ENCODE measurements at places on chromosomes 13 and 19.

GRCh38 chr13:76878043-76878442 is 8.2 kb downstream of the KCTD12 start:
- DNase-seq = no peak

GRCh38 chr19:5246554-5247155 is 94.0 kb downstream of the PTPRS start:
- DNase-seq = no peak

GRCh38 chr19:18307271-18307681 is 15.6 kb downstream of the LSM4 start:
- DNase-seq = peak; percentile 30

- no peak for DNase-seq
Observed at GRCh38 chr13:48682436-48682835, 28.7 kb downstream of the CYSLTR2 start.

- no peak for DNase-seq
Observed at GRCh38 chr19:3981373-3981735, 3.9 kb downstream of the EEF2 start.

GRCh38 chr19:6678690-6679109 is 8.7 kb upstream of the TNFSF14 start:
- no peak for DNase-seq

DNA sequence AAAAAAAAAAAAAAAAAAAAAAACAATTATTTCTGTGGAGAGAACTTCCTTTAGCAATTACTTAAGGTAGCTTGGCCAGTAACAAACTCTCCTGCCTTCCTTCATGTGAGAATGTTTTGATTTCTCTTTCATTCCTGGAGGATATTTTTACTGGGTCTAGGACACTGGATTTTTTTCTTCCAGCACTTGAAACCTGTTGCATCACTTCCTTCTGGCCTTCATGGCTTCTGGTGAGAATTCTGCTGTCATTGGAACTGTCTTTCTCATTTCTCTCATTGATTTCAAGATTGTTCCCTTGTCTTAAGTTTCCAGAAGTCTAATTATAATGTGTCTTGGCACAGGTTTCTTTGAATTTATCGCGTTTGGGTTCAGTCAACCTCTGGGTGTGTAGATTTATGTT is 19.3 kb upstream of the RAB20 start:
- DNase-seq = no peak

- DNase-seq = no peak
Observed at GRCh38 chr13:33261387-33262061, 24.0 kb downstream of the STARD13 start.

- no peak for DNase-seq
Observed at GRCh38 chr13:111460548-111461444, 140.4 kb downstream of the TEX29 start.

DNA sequence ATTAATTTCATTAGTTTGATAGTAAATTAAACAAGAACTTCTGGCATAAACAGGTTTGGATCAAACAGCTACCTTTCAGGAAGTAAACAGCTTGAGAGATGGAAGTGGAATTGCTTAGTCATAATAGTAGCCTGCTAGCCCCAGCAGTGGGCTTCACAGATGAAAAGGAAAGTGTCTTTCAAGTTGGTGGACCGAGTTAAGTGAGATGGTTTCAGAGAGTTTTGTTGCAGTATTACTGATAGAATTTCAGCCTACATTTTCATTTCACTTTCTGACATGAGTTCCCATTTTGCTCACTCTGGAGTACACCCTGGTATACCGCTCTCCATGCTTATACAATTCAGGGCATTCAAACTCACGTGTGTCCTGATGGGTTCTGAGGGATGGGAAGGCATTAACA is 2.0 kb upstream of the PTOV1 start:
- DNase-seq = no peak

- DNase-seq = no peak
Observed at GRCh38 chr13:73325723-73326558, 267.1 kb downstream of the KLF5 start.

- DNase-seq = no peak
Observed at GRCh38 chr13:112102243-112102642, 35.3 kb downstream of the SOX1 start.

DNA sequence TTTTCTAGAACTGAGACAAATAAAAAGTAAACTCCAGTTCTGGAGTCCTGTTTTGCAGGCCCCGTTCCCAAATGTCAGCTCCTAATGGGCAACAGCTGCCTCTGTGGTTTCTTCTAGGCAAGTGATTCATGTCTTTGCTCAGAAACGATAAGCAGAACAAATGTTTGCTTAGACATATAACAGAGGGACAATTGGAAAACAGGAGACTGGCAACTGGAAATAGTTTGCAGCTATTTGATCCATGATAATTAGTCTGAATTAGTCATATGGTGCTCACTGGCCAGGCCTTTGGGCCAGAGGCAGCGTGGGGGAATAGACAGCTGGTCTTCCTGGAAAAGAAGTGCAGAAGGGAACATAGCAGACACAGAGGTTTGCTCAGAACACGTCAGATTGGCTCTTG is 29.2 kb upstream of the TSHZ3 start:
- DNase-seq = no peak

DNA sequence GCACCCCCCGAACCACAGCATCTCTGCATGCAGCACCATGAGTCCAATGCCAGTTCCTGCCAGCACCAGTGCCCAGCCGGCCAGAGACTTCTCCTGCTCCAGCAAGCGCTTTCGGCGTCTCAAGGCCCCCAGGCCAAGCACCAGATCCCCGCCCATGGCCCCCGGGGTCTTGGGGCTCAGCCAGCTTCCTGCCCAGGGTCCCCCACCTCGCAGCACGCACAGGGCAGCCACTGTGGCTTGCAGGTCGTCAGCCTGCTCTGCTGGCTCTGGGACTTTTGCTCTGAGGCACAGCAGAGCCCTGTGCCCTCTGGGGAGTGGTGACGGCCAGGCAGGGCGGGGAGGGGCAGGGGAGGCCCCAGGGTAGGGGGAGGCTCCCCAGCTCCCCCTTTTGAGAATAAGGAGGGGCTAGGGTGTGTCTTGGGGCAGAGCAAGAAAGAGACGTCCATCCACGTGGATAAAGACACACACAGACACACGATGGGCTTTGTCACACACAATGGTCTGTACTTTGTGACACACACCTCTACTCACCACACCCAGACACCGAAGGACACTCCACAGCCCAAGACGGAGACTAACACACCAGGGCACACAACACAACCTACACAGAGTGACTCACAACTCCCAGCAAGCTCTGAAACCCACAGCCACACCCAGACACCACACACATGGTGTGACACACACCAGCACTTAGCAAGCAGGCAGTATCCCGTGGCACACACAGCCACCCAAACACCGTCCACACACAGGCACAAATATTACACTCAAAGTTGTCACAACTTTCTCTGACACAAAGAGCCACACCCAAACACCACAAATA is at the start of gene KCNN4:
KCNN4 (minus strand) TSS at position 268 of the 820 bp plus-strand sequence; CDS start at position 156, 112 bp downstream.
- peak; percentile 34 for DNase-seq

DNA sequence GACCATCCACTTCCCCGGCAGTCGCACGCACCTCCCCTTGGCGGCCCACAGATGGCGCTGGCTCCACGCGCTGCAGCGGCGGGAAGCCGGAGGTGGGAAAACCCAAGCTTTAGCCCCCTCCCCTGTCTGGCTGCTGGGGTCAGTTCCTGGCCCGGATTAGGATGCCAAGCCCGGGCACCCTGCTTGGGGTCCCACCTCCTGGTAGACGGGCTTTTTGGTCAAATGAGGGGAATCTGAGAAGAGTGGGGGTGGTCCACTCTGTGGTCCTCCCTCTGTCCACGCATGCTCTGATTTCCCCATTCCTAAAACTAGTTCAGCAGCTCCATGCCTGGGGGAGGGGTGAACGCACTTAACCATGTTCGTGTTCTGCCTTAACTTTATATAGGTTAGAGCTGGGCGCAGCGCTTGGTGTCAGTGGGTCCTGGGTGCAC is 8.1 kb upstream of the ADGRE2 start:
- no peak for DNase-seq

- DNase-seq = no peak
Observed at GRCh38 chr13:105159841-105160240, 1375.6 kb downstream of the EFNB2 start.

- peak; percentile 62 for DNase-seq
Observed at GRCh38 chr19:35153701-35154524, 622 bp upstream of the FXYD5 start.

DNA sequence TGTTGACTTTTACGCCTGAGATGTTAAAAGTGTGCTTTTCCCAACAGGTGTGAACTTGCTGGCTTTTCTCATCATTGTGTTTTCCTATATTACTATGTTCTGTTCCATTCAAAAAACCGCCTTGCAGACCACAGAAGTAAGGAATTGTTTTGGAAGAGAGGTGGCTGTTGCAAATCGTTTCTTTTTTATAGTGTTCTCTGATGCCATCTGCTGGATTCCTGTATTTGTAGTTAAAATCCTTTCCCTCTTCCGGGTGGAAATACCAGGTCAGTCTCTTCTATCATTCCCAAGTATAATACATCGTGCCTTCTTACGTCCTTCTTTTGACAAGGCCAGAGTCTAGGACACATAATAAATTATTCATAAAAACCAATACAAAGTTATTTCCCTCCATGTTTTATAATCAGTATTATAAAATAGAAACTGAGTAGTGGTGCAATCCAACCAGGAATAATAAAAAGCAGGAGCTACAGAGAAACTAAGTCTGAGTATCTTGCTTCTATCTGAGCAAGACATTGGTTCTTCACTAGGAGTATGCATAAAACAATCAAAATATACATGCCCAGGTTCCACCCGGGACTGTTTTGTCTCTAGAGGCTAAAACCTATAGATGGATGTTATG is 57.9 kb downstream of the RXFP2 start:
- DNase-seq = no peak

DNA sequence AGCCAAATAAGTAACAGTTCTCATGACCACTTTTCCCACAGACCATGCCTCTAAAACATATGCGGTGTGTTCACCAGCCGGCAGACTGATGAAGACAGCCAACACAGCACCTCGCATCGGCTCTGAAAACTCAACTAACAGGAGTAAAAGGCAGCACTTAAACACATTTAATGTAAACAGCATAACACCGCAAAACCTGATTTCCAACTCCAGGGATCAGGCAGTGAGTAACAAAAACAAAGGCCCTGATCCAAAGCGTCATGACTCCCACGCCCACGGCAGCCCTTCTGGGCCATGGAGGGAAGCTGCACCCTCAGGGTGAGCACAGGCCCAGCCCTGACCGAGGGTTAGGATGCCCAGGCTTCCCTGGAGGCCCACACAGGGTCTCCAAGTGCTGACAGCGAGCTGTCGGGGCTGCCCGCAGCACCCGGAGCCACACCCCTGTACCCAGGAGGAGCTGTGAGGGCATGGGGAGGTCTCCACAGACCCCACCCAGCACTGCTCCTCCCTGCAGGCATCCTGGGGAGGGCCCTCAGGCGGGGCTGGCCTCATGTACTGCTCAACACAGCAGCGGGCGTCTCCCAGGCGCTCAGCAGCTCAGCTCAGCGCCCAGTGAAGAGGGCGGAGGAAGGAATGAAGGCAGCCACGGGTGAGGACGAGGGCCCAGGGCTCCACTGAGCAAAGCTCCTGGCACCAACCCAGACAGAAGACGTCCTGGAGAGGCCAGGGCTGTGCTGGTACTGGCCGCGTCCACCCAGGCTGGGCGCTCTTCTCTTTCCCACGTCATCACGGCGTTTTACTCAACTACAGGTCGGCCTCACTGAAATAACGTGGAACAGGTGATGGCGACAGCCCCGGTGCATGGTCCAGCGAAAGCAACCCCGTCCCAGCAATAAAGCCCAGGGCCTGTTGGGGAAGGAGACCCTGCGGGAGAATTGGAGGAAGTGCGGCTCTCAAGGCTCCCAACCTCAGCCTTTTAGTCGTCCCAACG is 53.7 kb downstream of the RASA3 start:
- no peak for DNase-seq

- no peak for DNase-seq
Observed at GRCh38 chr13:41610404-41610803, 153.1 kb downstream of the RGCC start.

- no peak for DNase-seq
Observed at GRCh38 chr13:95703576-95703975, 26.6 kb downstream of the DNAJC3 start.

GRCh38 chr13:33362986-33363727 is 77.6 kb upstream of the STARD13 start:
- no peak for DNase-seq

- DNase-seq = no peak
Observed at GRCh38 chr13:30175166-30175565, 132.2 kb downstream of the KATNAL1 start.

GRCh38 chr19:41958367-41959055 is 610 bp downstream of the RABAC1 start:
- DNase-seq = peak; percentile 81

GRCh38 chr19:46069806-46070341 is 29.1 kb upstream of the IGFL4 start:
- no peak for DNase-seq

DNA sequence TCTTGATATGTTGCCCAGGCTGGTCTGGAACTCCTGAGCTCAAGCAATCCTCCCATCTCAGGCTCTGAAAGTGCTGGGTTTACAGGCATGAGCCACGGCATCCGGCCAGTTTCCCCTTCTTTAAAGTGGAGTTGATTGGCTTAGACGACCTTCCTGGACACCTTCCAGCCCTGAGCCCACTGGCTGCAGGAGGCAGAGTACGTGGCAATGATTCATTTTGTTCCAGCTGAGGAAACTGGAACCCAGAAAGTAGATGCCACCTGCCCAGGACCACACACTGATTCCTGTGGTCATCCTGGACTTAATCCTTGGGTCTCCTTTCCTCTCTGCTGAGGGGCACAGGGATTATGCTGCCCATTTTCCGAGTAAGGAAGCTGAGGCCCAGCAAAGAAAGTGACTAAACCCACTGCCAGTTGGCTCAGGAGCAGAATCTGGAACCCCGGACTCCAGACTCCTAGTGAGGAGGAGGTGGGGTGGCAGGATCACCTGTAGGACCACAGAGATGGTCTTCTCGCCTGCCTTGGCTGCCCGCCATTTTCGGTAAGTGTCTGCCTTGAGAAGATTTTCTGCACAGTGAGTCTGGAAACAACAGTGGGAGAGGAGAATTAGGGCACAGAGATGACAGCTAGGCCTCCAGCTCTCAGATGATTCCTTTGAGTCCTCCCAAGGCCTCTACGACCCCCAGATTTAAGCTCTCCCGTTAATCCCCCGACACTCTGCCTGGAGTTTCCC is 737 bp downstream of the XRCC1 start:
- no peak for DNase-seq

GRCh38 chr19:19203012-19203856 is at the start of gene NR2C2AP:
TSS of gene NR2C2AP (minus strand) at chr19:19203414. CDS start at chr19:19203060, 354 bp downstream.
- DNase-seq = peak; percentile 88

GRCh38 chr19:8595651-8596050 is 14.9 kb downstream of the ADAMTS10 start:
- no peak for DNase-seq

DNA sequence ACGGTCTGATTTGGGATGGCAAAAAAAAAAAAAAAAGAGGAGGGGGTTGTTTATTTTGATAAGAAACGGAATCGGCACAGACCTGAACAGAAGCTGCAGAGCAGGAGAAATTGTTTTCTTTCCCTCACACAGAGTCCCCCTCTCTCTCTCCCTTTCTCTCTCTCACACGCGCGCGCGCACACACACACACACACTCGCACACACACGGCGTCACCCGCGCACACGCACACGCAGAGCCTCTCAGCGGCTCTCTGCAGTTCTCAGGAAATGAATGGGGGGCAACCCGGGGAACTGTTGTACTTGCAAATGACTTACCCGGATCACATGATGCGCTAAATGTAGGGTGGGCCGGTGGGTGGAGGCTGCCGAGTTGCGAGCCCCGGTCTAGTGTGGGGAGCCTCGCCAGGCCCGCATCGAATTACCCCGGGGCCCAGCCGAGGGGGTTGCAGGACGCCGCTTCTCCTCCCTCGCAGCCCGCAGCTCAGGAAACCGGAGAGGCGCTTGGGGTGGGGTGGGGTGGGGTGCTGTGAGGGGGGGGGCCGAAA is 475 bp downstream of the KLF12 start:
- DNase-seq = peak; percentile 80

Measured in T-helper 9 cell (primary cell).